Fibroblast of skin of left biceps (primary cell): ENCODE measurements at places on chromosomes 3 and 15.
A peak's percentile ranks its signal among the peaks of the same experiment; 100 is the strongest.

DNA sequence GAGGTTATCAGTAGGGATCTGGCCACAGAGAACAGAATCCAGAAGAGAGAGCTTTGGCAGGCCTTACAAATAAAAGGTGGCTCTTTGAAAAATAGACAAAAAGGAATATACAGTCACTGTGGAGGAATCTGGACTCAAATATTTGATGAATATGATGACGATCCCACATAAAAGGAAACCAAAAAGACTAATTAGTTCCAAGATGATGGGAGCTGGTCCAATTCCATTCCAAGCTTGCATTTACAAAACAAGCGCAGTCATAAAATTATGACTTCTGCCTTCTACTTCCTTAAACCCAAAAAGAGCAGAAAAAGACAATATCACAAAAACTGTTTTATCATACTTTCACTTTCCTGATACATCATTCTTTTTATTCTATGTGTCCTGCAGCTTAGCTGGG, 285.8 kb downstream of the DIPK2A start:
- DNase-seq, result no peak

- DNase-seq, result no peak
Measured at GRCh38 chr3:46351646-46352045, 2.3 kb upstream of the CCR2 start.

DNA sequence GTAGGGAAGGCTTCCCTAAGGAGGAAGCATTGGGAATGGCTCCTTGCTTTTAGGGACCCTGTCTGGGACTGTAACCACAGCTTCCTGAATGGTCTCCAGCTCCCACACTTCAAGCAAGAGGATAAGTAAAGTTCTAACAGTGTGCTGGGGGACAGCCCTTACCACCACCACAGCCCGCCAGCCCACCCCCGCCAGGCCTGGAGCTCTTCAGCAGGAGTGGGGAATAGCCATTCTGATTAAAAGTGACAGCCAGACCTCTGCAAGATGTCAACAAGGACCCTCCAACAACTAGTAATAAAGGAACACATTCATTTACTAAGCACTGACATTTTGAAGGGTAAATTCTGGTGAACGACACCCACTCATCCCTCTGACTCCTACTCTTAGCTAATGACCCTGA, 49.4 kb downstream of the CPN2 start:
- no peak for DNase-seq

DNA sequence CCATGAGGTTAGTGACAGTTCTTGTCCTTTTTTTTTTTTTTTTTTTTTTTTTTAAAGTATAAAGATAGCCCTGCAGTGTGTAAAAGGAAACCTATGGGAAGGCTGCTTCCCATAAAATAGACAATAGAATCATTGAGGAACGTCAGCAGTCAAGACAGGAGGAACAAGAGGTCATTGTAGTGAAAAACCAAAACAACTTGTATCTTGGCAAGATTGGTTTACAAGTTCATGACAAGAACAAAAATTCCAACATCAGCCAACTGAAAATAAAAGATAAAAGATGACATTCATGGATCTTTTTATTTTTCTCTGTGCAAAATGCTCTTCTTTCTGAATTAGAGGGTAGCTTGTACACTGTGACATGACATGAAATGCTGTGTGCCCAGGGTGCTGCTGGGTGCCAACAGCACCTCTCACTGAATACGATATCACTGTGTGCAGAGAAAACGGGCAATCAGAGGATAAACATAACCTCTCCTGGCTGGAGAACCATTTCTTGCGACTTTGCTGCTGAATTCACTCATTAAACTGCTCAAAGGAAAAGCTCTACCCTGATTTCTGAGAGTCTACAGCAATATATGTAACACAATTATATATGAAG, 30.1 kb upstream of the IP6K2 start:
- no peak for DNase-seq

DNA sequence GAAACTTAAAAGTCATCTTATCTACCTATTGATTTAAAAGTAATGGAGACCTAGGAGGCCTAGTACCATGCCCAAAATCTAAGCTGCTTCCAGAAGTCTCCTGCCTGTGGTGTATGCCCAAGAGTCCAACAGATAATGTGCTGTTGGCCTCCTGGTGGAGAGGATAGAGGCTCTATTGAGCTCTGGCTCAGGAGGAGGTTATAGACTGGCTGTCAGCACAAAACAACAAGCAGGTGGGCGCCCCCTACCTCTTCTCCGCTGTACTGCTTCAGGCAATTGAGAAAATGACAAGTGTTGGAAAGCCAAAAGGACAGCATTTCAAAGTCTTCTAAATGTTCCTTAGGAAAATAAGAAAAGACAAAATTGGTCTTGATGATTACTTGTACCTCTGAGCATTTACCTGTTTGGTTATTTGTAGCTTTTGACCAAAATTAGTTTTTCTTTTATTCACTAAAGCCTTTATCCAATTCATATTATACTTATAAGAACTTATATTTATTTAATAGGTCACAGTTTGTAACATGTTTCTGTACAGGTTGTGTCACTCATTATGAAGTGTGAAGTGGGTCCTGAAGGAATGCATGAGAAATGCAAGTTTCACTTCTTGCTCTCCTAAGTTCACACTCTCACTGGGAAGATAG, 17.2 kb upstream of the GNB5 start:
- DNase-seq, result peak; percentile 21

- no peak for DNase-seq
Measured at GRCh38 chr3:57877116-57877515, 121.0 kb downstream of the SLMAP start.

DNA sequence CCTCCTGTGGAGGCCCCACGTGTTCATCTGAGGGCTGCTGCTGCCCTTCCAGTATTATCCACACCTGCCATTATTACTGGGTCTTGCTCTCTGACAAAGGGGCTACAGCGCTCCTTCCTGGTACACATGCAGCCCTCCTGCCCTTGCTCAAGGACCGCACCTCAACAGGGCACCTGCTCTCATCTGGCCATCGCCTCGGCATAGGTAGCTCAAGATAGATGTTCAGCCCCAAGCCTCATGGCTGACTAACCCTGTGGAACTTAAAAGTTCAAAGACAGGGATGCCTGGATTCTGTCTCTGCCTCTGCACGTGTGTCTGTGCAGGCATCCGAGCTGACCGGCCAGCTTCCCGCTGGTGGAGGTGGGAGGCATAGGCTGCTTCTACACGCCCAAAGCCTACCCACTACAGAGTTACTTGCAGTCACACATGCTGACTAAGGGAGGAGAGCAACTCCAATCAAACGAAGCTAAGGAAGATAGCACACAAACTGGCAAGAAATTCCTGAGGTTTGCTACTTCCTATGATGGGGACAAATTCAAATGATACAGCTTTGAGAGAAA, 152.5 kb upstream of the ATP10A start:
- no peak for DNase-seq
